ENCODE measurements at places on chromosomes 11 and 22.

- DNase-seq = no peak
Observed at GRCh38 chr11:119935349-119935925, 202.5 kb downstream of the TRIM29 start.

DNA sequence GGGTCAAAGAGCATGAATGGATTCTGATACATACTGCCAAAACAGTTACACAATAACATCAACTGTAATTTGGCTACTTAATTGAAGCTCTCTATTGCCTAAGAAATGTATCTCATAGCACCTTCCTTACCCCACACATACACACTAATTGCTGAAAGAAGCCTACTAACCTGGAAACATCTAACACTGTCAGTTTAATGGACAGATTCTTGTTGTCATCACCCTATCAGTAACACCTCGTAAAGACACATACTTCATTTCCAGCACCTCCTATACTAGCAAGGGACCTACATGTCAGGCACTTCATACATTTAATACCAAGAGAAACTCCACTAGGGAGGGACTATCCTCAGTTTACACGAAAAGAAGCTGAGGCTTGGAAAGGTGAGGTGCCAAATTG, 9.9 kb downstream of the NAP1L4 start:
- DNase-seq = no peak

- DNase-seq = no peak
Observed at GRCh38 chr22:19530751-19531150, 6.5 kb upstream of the CLDN5 start.

DNA sequence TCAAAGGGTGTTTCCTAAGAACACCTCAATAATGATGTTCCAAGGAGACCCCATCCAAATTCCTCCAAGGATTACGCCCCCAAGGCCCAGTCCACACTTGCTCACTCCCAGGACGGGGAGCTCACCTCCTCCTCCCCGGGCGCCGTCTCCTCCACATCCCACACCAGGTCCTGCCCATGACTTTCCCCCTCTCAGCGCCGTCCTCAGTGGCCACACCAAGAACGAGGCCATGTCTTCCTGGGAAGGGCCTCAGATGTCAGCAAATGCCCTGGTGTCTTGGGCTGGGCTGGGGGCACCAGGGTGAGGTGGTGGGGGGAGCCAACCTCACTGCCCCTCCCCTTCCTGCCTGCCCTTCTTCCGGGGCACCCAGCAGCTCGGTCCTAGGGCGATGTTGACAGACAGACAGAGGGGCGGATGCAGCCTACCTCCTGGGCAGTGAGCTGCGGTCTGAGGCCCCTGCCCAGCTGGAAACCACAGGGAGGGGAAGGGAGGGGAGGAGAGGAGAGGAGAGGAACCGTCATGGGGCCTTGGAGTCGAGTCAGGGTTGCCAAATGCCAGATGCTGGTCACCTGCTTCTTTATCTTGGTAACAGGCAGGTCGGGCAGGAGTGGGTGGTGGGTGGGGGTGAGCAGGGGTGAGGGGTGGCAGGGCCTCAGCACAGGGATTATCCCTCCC, at the start of the genes C11orf21 and TSPAN32:
TSS of gene C11orf21 (minus strand) at position 288 of the 675 bp plus-strand sequence. CDS start at position 178, 110 bp downstream.
TSS of gene TSPAN32 (plus strand) at position 383 of the 675 bp plus-strand sequence. CDS start at position 520, 137 bp downstream.
- DNase-seq = no peak

DNA sequence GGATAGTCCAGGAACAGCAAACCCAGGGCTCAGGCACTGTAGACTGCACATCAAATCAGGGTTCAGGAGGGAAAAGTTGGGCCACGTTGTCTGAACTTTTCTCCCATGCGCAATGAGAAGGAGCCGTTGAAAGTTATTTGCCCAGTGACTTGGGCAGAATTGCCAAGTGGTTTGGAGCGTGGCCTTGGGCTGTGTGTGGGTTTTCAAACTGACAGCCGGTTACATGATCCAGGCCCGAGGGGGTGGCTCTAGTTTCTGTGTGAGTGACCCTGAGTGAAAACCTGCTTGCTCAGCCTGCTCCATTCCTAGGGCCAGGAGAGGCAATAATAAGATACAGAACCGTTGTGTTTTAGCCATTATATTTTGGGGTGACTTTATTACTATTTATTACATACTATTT, 20.3 kb downstream of the MB start:
- no peak for DNase-seq

- no peak for DNase-seq
Observed at GRCh38 chr11:116707161-116707629, 65.6 kb downstream of the BUD13 start.

DNA sequence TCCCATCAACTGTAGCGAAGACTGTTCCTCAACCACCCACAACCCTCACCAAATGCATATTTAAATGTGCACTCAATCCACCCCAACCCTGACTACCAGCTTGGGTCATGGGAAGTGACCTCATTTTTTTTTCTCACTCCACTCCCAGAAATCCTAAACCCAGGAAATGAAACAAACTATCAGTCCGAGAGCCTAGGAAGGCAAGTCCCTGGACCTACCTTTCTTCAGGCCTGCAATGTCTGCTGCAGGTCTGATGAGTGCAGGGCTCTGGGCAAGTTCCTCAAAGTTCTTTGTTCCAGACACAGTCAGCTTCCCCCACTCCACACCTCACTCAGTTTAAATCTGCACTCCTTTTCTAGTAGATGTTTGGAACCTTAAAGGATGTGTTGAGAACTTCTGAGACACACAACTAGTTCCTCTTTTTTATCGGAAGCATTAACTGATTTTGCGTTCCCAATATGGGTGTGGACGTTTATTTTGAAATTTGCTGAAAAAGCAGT, at the start of gene MS4A4E:
TSS of gene MS4A4E (minus strand) at position 398 of the 500 bp plus-strand sequence. CDS start 13,082 bp downstream, outside the sequence.
- DNase-seq = no peak

DNA sequence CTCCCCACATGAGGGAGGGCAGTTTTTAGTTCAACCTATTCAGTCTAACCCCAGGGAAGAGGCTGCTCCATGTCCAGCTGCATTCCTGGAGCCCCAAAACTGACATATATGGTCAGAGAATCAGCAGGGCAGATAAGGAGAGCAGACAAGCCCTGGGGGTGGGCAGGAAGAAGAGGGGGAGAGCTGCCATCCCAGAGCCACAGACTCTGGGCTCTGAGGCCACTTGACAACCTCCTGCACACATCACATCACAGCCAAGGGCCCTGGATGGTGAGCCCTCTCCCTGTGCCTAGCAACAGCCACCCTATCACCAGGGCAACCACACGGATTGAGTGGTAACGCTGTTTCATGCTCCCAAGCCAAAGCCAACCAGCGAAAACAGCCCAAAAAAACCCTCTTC, 3.1 kb downstream of the ARHGAP1 start:
- DNase-seq = no peak

GRCh38 chr22:49738006-49738405, 89.7 kb downstream of the BRD1 start:
- DNase-seq = no peak
